Stimulated activated CD4-positive, alpha-beta T cell treated with anti-CD3 and anti-CD28 coated beads, Interleukin-2, amount 100 ng/mL, for 48 hours (primary cell): ENCODE measurements at places on chromosomes 12 and 14.

- DNase-seq = no peak
These were observed 198.7 kb upstream of the DCN start for GRCh38 chr12:91381309-91381804.

- no peak for DNase-seq
These were observed 20.8 kb upstream of the PYROXD1 start for GRCh38 chr12:21416511-21417121.

DNA sequence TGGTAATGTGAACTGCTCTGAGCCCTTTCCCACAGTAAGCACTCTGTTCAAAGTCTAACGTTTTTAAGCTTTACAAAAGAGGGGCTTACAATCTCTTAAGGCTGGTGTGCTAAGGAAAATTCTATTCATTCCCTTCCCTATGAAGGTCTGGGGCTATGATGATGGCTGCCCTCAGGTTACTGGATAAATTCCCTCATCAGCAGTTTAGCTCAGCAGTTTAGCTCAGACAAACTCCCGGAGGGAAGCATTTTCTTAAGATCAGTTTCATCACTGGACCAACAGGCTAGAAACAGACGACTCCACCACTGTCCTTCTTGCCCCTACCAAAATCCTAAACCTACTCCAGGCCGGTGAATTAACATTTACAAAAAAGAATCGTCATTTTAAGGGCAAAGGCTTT, 19.1 kb downstream of the ERP29 start:
- DNase-seq = no peak

DNA sequence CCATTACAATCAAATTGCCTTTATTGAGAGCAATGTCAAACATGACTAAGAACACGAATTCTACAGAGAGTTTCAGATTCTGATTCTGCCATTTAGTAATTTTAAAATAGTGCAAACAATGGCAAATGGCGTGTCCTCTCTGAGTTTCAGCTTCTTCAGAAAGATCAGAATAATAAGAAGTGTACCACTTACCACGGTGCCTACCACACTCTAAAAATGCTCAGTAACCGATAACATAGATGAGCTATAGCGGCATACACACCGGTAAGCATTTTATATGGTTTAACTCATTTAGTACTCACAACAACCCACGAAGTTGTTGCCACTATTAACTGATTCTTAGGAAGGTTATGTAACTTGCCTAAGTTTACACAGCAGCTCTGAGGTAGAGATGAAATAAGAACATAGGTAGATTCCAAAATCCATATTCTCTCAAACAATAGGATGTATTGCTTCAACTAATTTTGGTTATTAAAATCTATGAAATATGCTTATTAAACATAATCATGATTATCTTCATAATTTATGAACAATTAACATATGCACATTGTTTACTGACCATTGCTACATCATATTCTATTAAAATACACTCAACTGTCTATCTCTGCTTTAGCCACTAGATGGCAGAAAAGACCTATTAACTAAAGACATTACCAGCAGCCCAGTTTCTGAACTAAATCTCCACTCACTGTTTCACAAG, 38.3 kb downstream of the SLC6A15 start:
- DNase-seq = no peak

GRCh38 chr14:33602396-33602795, 348.5 kb downstream of the EGLN3 start:
- no peak for DNase-seq

DNA sequence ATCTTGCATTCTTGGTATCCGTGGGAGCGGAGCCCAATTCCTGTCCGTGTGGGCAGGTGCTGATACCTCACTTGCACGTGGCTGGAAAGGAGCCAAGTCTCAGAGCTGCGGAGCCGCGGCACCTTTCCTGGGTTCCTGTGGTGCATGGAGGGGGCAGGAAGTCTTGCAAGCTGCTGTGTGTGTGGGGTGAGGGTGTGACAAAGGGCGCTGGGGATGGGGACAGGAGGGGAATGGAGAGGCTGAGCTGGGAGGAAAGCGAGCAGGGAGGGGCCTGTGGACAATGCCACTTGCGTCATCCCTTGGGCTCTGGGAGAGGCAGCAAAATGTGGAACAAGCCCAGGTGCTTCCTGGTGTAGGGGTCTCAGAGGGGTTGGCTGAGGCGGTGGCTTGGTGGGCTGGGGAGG, 86.7 kb downstream of the CALM1 start:
- no peak for DNase-seq
